ENCODE measurements at places on chromosomes 5 and 9.

GRCh38 chr9:27340285-27340674 lies 43.3 kb upstream of the EQTN start:
- DNase-seq: no peak

GRCh38 chr5:129243039-129243438 lies 148.5 kb downstream of the ISOC1 start:
- DNase-seq: no peak

DNA sequence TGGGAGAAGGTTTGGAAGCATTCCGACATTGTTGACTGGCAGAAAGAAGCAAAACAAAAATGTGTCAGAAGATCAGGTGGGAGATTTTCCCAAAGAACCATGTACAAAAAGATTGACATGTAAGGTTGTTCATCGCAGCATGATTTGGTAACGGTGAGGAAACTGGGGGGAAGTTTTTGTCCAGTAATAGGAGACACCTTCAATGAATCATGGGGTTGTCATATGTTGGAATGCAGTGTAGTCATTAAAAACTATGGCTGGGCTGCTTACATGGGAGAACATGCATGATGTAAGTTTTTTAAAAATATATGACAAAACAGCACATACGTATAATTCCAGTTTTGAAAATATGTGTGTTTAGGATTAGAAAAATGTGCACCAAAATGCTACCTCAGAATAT lies 50.5 kb downstream of the HSD17B3 start:
- DNase-seq: no peak

GRCh38 chr5:28408186-28408585 lies 1369.8 kb upstream of the CDH9 start:
- DNase-seq: no peak
